ENCODE measurements at places on chromosomes 6 and 20. TPM values are rescaled to one million over a fixed set of nuclear protein-coding genes. Genes with fewer than 3 reads are reported as not detected.

GRCh38 chr20:58433029-58433647 is 44.1 kb downstream of the VAPB start:
- DNase-seq: no peak

Gene C6orf15
- polyA plus RNA-seq: not detected

Gene RIPOR2
- polyA plus RNA-seq: 6.7 TPM

DNA sequence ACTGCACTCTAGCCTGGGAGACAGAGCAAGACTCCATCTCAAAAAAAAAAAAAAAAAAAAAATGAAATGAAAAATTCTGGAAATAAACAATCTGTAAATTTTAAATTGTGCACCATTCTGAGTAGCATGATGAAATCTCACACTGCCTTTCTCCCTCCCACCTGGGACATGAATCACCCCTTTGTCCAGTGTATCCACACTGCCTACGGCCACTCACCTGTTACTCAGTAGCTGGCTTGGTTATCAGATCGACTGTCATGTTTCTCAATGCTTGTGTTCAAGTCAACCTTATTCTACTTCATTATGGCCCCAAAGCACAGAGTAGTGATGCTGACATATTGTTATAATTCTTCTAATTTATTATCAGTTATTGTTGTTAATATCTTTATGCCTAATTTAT is 58.7 kb upstream of the MTHFD1L start:
- no peak for DNase-seq

- DNase-seq: no peak
Measured at GRCh38 chr6:117233145-117233544, 32.2 kb upstream of the VGLL2 start.

GRCh38 chr6:145963216-145964068 is 716 bp downstream of the SHPRH start:
- DNase-seq: peak; percentile 13

Gene PFDN6
- polyA plus RNA-seq: 61.3 TPM

Gene LAMA2
- 67.6 TPM for polyA plus RNA-seq

DNA sequence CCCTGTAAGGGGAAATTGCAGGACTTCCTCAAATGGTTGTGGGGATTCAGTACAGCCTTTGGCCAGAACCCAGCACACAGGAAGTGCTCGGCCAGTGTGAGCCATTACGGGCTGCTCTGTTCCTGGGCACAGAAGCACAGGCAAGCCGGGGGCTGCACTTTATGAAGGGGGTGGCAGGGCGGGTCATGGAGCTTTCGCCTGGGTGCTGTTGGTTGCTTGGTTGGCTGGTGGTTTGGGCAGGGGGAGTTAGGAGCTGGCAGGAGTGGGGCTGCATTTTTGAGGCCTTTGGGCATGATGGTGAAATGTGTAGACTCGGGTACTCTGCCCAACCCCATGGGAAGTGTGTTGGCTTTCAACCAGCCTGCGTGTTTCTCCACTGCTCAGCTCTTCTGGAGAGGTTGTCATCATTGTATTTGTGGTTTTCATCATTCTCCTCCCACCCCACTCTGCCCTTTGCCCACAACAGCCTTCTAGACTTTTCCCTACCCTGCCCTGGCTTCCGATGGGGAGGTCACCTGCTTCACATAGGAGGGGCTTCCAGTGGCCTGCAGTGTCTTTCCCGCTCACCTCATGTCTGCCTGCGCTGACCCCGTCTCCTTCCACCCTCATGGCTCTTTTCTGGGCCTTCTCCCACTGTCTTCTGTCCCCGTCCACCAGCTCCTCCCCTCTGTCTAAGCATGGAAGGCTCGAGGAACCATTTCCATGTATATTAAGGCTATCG is 16.1 kb upstream of the RBM38 start:
- no peak for DNase-seq

GRCh38 chr6:107248147-107248546 is 132.8 kb upstream of the BEND3 start:
- no peak for DNase-seq
